ENCODE measurements at places on chromosomes 6 and 20. TPM values are rescaled to one million over a fixed set of nuclear protein-coding genes. Genes with fewer than 3 reads are reported as not detected.

DNAAF9 gene
- polyA plus RNA-seq = 44.1 TPM

TBCC gene
- 24.3 TPM for polyA plus RNA-seq

SNAP25 gene
- polyA plus RNA-seq = 482 TPM

HCK gene
- polyA plus RNA-seq = 5.1 TPM

HCRTR2 gene
- 6.1 TPM for polyA plus RNA-seq

SNAI1 gene
- 1.8 TPM for polyA plus RNA-seq

MLN gene
- polyA plus RNA-seq = 0.48 TPM

C6orf15 gene
- polyA plus RNA-seq = not detected

SLC32A1 gene
- 44.1 TPM for polyA plus RNA-seq

SLC24A3 gene
- polyA plus RNA-seq = 56.9 TPM

ARMC12 gene
- 1.4 TPM for polyA plus RNA-seq

CRISP2 gene
- polyA plus RNA-seq = 2.5 TPM

BCAS1 gene
- 402 TPM for polyA plus RNA-seq

RWDD2A gene
- polyA plus RNA-seq = 17.5 TPM

MYH7B gene
- polyA plus RNA-seq = 5.5 TPM

PLN gene
- 0.43 TPM for polyA plus RNA-seq

NUDT3 gene
- 43.8 TPM for polyA plus RNA-seq

RGS17 gene
- 30.3 TPM for polyA plus RNA-seq

CTAGE9 gene
- polyA plus RNA-seq = 0.39 TPM
